Stimulated activated CD4-positive, alpha-beta T cell treated with anti-CD3 and anti-CD28 coated beads, Interleukin-1b, Interleukin-23, amount 100 ng/mL, for 1 hour (primary cell): ENCODE measurements at places on chromosomes 11 and 22.

DNA sequence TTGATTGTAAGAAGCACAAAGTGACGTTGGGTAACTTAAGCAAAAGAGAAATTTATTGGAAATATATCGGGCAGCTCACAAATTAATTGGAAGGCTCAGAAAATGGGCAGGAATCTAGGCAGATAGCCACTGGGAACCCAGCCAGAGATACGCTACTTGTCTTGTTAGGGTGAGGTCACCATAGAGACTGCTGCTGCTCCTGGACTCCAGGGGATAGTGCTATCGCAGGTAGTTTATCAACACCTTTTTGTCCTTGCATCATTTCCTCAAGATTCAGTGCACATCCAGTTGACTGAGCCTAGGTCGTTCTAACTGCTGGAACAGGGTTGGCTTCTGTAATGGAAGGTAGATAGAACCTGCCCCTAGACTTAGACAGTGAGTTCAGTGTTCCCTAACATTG, 19.6 kb downstream of the AMOTL1 start:
- DNase-seq, result no peak

DNA sequence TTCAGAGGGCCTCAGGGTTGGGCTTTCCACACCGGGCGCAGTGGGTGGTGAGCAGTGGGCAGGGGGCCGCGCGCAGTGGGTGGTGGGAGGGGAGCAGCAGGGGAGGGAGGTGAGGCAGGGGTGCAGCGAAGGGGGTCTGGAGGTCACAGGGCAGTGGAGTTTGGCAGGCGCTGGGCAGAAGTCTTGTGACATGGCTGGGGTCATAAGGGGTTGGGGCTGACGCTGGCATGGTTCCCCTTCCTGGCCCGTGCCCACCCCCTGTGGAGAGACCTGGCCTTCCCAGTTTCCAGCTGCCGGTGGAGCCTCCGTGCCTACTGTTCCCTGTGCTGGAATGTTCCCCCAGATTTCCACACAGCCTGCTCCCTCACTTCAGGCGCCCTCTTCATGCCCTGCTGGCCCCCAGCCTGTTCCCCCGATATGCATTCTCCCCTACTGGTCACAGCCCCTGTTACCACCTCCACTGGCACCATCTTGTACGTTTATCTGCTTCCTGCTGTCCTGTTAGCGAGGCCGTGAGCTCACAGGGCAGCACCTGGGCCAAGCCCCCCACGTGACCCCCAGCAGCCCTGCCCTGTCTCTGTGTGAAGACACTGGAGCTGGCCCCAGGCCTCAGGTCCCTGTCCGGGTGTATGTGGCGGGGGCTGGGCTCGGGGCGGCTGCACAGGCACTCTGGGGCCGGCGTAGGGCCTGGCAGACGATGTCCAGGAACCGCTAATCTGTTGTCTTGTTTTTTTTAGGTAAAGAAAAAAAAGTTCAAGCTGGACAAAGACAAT, 111.6 kb downstream of the KCNQ1OT1 start:
- no peak for DNase-seq

- DNase-seq, result no peak
Observed at GRCh38 chr11:27650988-27651387, 49.3 kb downstream of the BDNF start.

DNA sequence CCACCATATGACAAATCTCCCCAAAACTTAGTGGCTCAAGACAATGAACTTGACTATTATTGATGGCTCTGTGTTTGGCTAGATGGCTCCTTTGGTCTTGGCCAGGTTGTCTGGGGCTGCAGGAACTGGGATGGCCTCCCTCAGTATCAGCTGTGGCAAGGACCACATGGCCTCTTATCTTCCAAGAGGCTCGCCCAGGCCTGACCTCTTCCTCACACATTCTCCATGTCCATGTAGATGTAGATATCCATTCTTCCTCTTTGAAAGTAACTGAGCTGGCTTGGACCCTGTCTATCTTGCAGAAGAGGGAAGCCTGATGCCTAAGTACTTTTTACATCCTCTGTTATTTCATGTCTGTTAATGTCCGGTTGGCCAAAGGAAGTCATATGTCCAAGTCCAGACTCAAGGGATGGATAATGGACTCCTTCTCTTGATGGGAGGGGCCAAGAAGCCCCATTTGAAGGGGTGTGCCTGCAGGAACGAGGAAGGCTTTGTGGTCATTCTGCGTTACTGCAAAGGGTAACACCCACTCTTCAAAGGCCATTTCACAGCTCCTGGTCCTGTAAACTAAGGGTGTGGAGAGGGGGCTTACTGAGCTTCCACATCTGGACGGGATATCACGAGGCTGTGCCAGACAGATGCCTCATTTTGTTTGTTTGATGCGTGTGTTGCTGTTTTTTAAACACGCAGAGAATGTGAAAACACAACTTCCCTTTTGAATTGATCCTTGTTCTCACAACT, 87.1 kb downstream of the GRIK4 start:
- no peak for DNase-seq

DNA sequence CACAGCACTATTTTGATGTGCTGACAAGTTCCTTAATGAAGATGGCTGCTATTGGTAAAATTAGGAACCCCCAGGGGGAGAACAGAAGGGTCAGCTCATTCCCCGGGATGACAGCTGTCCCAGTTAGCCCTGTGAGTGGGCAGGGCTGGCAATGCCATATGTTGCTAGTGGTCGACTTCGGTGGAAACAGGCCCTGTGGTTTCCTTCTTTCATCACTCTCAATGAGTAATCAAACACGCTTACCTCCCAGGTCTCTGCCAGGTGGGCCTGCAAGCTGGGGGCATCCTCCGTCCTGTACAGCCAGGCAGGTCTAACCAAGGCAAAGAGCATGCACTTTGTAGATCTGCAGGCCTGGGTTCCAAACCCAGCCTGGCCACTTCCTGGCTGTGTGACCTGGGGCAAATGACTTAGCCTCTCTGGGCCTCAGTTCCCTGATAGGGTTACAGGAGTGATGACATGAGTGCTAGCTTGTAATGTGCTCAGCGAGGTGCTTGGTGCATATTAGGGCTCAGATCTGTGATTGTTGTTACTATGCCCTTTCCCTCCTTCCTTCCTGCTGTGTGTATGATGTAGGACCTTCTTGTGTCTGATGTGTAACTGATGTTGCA, 85.2 kb downstream of the TSPAN18 start:
- no peak for DNase-seq

- DNase-seq, result no peak
Observed at GRCh38 chr11:3353066-3353465, 25.9 kb downstream of the ZNF195 start.

- DNase-seq, result no peak
Observed at GRCh38 chr11:121241343-121242211, 51.0 kb upstream of the SC5D start.

- DNase-seq, result no peak
Observed at GRCh38 chr22:41127451-41127850, 35.1 kb downstream of the EP300 start.

DNA sequence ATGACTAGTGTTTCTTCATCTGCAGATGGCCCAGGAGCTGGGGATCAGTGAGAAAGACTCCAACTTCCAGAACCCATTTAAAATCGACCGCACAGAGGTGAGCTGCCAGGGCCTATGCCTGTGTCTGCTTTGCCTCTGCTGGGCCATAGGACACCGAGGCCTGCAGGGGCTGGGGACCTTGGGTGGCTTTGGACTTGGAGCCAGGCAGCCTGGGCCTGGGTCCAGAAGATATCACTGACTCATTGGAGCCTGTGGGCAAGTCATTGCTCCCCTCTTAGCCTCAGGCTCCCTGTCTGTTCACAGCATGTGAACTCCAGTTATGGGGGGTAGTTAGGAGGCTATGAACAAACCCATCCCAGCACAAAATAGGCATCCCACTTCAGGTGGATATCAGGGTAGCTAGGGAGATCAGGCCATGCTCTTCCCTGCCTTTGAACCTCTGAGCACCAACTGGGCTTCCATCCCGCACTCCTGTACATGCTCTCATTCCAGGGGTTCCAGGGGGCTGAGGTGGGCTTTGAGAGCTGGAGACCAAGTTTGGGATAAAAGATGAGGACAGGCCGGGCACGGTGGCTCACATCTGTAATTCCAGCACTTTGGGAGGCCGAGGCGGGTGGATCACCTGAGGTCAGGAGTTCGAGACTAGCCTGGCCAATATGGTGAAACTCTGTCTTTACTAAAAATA, 13.4 kb downstream of the CCDC134 start:
- DNase-seq, result no peak

GRCh38 chr11:122096272-122097112, 19.5 kb downstream of the BLID start:
- no peak for DNase-seq

- DNase-seq, result no peak
Observed at GRCh38 chr11:85685820-85686459, at the start of gene CCDC89. Gene CCDC89, minus strand, starts transcription at chr11:85686195. Its CDS starts 65 bp downstream, at chr11:85686130.

- no peak for DNase-seq
Observed at GRCh38 chr11:37621662-37622061, 1023.6 kb upstream of the RAG2 start.

DNA sequence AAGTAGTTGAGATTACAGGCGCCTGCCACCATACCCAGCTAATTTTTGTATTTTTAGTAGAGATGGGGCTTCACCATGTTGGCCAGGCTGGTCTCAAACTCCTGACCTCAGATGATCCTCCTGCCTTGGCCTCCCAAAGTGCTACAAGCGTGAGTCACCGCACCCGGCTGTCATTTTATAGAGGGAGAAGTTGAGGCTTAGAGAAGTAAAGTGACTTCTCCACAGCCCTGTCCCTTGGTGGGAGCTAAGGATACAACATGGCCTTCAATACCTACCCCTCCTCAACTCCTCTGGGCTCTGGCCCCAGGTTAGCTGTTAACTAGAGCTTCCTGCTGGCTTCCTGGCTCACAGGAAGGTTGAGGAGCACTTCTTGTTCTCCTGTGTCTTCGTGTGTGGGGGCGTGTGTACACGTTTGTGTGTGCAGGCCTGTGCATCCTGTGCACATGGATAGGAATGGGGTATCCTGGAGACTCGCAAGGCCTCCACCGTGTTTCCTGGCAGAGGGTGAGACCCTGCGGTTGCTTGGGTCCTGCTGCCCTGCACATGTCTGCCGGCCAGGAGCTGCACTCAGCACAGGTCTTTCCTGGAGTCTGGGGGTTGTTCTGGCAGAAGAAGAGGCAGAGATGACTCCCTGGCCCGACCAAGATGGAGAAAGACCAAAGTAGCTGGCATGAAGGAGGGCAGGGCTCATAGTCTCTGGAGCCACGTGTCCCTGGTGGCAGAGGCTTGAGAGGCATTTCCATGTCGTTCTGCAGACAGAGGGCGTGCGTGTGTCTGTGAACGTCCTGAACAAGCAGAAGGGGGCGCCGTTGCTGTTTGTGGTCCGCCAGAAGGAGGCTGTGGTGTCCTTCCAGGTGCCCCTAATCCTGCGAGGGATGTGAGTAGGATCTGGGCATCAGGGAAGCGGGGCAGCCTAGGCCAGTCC, 2.4 kb downstream of the SIDT2 start:
- peak; percentile 11 for DNase-seq
